AG04449 (cell line): ENCODE measurements at places on chromosomes 16 and 17.

- no peak for DNase-seq
Observed at GRCh38 chr17:82914375-82914774, 74.6 kb upstream of the ZNF750 start.

GRCh38 chr17:7260151-7260550 is 2.1 kb downstream of the CLDN7 start:
- no peak for DNase-seq

DNA sequence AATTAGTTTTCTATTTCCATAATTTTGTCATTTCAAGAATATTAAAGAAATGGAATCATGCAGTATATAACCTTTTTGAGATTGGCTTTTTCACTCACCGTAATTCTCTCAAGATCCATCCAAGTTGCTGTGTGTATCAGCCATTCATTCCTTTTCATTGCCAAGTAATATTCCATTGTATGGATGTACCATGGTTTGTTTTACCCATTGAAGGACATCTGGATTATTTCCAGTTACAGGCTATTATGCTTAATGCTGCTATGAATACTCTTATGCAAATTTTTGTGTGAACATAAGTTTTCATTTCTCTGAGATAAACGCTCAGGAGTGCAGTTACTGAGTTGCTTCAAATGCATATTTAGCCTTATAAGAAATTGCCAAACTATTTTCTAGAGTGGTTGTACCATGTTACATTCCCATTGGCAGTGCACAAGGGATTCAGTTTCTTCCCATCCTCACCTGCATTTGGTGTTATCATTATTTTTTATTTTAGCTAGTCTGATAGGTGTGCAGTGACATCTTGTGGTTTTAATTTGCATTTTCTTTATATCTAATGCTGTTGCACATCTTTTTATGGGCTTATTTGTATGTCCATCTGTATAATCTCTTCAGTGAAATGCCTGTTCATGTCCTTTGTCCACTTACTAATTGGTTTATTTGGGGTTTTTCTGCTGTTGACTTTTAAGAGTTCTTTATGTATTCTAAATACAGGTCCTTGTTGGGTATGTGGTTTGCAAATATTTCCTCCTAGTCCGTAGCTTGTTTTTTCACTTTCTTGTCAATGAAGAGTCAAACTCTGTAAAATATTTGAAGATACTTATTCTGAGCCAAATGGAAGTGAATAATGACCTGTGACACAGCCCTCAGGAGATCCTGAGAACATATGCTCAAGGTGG is 32.7 kb downstream of the BMERB1 start:
- DNase-seq: no peak

- DNase-seq: no peak
Observed at GRCh38 chr17:17052462-17053221, 10.4 kb downstream of the MPRIP start.

GRCh38 chr16:29702269-29702668 is 23.3 kb downstream of the QPRT start:
- DNase-seq: no peak

GRCh38 chr16:86709902-86710601 is 131.7 kb downstream of the FOXL1 start:
- no peak for DNase-seq

DNA sequence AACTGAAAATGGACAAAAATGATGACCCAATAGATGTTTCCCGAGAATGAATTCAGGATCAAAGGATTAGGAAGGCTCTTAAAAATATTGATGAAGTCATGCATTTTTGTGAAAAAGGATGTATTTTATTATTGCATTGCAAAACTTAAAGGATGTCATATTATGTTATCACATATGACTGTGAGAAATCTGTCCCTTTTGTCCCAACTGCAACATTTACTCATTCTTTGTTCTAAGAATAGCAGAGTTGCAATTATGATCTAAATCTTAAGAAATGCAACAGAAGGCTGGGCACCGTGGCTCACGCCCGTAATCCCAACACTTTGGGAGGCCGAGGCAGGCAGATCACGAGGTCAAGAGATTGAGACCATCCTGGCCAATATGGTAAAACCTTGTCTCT is 13.1 kb upstream of the MYH13 start:
- DNase-seq: no peak

DNA sequence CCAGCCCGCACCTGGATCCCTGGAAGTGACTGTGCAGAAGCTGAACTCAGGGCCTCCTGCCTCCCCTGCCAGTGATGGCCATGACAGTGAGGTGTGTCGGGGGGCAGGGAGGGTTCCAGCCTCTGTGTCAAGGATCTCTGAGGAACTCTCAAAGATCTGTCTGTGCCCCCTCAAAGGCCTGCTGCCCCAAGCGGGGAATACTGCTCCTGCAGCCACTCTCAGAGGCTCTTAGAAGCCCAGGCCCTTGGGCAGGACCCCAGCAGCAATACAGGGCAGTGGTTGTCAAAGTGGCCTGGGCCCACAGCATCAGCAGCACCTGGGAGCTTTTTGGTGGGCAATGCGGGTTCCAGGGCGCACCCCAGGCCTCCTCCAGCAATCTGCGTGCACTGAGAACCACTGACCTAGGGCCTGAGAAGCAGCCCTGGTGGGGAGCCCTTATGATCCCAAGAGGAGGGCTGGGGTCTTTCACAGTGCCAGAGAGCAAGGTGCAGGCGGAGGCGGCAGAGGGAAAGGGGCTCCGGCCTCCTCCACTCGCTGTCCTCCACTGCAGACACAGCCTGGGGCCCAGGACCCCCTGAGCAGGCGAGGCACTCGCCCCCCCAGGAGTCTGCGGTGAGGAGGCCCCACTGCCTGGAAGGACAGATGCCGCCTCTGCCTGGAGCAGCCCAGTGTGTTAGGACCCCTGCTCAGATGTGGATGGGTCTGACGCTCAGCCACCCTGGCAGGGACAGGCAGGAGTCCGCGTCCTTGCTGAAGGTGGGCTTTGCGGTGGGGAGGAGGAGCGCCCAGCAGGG is 42.1 kb downstream of the ENGASE start:
- DNase-seq: no peak

GRCh38 chr17:30363715-30364202 is 15.0 kb upstream of the CPD start:
- no peak for DNase-seq

DNA sequence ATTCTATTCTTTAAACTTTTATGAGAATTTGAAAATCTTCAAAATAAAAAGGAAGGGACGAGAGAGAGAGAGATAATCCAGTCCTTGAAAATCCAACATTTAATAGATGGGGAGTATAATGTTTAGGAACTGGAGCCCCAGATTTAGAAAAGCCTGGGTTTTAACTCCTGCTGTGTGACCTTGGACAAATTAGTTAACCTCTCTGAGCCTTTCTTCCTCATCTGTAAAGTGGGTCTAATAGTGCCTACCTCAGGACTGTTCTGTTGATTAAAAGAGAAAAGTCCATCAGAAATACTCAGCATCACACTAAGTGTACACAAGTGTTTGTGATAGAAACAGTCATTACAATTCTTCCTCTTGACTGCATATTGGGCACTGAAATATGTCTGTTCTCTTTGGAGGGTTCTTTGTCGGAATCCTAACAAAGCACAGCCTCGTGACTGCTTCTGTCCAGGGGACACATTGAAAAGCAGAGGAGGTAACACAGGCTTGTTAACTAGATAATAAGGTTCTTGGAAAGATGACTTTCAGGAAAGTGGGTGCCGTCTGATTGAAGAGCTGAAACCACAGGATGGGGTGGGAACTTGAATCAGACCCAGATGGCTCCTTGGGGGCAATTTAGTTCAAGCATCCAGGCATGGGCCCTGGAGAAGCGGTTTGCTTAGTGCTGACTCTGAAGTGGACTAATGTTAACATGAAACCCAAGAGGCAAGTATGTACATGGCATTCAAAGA is 128.2 kb downstream of the CLEC16A start:
- no peak for DNase-seq

GRCh38 chr17:61413661-61414126 is 14.1 kb downstream of the TBX2 start:
- DNase-seq: no peak

DNA sequence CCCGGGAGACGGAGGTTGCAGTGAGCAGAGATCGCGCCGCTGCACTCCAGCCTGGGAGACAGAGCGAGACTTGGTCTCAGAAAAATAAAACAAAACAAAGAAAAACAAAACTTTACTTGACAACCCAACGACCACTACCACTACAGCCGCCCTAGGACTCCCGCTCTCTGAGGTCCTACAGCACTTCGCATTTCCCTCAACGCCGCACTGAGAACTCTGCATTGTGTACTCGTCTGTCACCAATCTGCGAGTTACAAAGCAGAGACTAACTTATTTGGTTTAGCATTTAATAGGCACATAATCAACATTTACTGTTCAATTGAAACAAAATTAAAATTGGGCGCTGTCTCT is 479 bp upstream of the ZNF207 start:
- DNase-seq: no peak

GRCh38 chr16:75679366-75679765 is 2.6 kb upstream of the CPHXL2 start:
- DNase-seq: no peak

DNA sequence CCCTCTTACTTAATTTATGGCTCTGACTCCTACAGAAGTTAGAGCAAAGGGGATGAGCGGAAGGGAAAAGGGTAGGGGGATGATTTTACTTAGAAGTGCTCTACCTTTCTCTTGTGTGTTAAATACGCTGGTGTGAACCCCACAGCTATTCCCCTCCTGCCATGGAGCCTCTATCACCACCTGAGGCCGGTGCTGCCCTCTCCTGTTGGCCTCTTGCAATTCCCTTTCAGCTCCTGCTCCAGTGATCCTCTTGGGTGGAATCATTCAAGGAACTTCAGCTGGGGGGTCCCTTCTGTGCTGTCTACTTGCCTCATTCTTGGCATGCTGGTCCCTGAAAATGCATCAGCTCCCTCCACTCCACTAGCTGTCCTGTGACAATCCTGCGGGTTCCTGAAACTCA is 41.8 kb upstream of the CDH8 start:
- DNase-seq: no peak

DNA sequence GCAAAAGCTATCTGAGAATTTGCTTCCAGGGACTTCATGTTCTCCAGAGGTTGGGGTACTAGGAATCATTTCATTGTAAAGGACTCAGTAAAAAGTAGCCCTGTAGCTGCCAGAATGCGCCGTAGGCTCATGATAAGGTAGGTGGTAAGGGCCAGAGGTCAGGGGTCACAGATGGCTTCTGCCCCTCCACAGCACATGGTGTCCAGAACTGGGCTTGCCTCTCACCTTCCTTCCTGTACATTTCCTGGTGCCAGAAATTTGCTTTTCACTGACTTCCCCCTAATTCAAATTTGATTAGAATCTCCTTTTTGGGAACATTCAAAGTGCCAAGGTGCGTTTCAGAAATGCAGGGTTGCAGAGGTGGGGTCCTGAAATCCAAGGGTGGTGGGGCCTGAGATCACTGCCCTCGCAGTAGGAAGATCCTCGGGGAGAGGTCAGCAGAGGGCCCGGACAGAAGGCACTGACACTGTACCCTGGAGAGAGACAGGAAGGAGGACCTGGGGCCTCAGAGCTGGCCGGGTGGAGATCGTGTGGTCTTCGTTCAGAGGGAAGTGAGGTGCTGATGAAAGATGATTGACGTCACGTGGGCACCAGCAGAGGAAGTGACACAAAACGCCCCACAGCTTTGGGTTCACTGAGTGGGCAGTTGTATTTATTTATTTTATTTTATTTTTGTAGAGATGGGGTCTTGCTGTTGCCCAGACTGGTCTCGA is 25.5 kb upstream of the METRNL start:
- DNase-seq: no peak

- no peak for DNase-seq
Observed at GRCh38 chr17:40577611-40578065, 12.4 kb upstream of the CCR7 start.

GRCh38 chr17:44933824-44934744 is 13.5 kb downstream of the KIF18B start:
- no peak for DNase-seq

DNA sequence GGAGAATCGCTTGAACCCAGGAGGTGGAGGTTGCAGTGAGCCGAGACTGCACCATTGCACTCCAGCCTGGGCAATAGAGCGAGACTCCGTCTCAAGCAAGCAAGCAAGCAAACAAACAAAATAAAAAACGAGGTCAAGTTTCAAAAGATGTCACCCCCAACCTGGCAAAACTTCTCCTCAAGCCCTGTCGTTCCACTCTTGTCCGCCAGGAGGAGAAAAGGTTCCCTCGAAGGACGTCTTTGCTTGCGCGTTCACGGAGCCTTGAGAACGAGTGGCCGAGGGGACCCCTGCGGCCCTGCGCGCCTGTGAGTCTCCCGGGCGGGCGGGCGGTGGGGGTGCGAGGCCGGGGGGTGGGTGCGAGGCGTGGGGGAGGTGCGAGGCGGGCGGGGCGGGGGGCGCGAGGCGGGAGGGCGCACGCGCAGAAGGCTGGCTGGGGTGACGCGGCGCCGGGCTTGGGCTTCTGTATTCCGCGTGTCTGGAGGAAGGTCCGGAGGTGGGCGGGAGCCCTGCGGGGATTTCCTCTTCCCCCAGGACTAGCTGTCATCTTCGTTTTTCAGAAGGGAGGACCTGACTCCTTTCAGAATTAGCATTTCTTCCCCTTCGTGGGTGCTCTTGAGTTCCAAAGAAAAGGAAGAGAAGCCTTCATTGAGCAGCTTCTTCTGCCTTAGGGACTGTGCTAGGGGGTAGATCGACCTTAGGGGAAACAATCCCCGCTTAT is 3.7 kb downstream of the SLC52A1 start:
- no peak for DNase-seq

DNA sequence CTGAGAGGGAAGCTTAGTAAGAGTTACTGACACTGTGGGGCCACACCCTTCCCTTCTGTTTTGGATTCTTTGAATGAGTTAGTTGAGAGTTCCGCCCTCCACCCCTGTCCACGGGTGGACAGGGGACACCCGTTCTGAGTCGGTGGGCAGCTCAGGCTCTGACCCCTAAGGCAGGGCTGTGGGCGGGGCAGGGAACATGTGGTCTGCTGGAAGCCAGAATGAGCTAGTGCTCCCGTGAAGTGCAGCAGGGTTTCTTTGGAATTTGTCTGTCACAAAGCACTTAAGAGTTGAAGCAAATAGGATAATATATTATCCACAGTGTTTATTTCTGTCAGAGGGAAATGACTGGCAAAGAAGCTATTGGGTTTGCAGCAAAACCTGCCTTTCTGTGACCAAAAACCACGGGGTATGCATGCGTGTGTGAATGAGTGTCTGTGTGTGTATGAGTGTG is 90.1 kb downstream of the CLEC16A start:
- DNase-seq: no peak

DNA sequence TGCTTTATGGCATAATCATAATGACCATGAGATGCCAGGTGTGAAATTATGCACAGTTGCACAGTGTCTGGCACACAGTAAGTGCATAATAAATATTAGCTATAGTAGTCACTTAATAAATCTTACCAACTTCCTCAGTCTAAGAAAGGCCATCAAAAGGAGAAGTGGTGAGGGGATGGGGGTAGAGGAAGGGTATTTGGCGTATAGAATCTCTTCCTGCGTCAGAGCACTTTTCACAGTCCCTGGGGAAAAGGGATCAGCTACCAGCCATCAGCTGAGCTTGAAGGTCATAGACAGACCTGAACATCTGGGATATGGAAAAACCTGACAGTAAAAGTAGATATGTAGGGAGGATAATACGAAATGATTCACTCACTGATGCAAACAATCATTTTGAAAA is 5.8 kb downstream of the CRHR1 start:
- no peak for DNase-seq

GRCh38 chr16:12499032-12499745 is 304.5 kb downstream of the CPPED1 start:
- DNase-seq: no peak
